Stimulated activated CD8-positive, alpha-beta memory T cell treated with anti-CD3 and anti-CD28 coated beads, Interleukin-4, amount 100 ng/mL, for 1 hour (primary cell): ENCODE measurements at places on chromosomes 2 and 18.
A peak's percentile ranks its signal among the peaks of the same experiment; 100 is the strongest.

- DNase-seq: no peak
These were observed 35.5 kb downstream of the RTP5 start for GRCh38 chr2:241904791-241905710.

DNA sequence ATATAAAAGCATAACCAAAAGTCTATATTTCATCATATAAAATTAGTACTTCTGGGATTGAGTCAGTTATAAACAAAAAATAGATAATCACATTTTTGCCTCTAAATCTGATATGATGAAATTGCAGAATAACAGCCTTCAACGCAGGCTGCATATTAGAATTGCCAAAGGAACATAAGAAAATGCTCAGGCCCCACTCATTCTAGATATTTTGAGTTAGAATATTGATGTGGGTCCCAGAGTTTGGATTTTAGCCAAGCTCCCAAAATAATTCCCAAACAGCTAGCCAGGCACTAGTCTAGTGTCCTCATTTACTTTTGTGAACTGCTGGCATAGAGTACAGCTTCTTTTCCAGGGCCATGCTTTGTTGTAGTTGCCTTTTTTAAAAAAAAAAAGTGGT is 63.5 kb downstream of the ZDBF2 start:
- DNase-seq: no peak

DNA sequence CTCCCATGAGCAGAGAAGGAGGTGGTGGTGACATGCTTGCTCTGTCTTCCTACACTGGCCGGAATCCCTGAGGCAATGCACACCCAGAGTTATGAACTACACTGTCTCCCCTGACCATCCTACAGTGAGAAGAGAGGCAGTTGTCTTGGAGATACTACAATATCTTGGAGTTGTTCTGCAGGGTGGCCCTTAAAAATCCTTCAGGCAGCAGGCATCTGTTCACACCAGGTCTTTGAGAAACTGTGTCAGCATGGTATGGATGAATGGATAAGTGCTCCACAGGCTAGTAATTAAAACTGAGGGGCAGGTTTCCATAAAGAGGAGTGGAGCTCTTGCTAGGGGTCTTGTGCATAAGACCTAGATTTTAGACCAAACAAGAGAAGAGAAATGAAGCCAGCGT is 223.7 kb upstream of the COPS8 start:
- DNase-seq: no peak

- no peak for DNase-seq
These were observed 56.9 kb downstream of the WDR75 start for GRCh38 chr2:189498205-189498604.

DNA sequence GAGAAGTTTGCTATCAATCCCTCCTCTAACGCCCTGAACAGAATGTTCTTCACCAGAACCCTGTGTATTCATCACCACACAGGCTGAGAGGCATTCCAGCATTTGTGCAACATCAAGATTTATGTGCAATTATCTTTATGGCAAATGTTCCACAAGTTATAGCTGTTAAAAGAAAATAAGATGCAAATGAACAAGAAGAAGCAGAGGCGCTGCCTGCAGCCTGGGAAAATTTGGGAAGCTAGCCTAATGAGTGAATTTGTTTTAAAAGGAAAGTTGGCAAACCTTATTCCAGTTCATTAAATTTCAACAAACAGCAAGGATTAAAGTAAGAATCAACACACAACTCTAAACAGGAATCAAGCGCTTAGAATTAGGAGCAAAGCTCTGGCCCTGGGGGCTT is 5.3 kb downstream of the TPO start:
- no peak for DNase-seq

DNA sequence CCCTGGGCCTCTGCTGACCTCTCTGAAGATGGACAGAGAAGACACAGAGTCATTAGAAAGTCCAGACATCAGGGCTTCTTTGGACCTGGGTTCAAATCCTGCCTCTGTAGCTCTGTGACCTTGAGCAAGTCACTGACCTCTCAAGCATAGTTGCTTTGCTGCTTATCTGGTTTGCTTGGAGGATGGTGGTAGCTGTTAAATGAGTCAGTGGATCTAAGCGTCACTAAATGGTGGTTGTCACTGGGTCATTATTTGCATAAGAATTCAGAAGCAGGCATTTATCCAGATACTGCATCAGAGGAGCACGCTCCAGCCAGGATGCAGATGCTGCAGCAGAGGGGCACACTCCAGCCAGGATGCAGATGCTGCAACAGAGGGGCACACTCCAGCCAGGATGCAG is 229.2 kb downstream of the GLI2 start:
- DNase-seq: no peak

GRCh38 chr2:129378186-129378585 is 601.3 kb upstream of the RAB6C start:
- DNase-seq: no peak

DNA sequence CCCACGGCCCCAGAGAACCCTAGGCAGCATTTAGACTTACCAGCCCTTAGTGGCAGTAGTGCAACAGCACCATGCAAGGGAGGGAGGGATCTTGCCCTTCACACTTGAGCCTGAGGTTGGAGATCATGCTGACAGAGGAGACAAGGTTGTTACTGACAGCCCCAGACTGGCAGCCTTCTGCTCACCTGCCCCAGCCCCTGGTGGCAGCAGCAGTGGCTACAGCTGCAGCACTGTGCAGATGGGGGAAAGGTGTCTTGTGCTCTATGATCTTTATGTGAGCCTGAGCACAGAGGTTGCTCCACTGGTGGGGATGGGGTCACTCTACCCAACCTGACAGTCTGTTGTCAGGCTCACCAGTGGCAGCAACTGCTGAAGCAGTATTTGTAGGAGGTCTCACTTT is 501.2 kb upstream of the LRRTM4 start:
- no peak for DNase-seq

GRCh38 chr2:72135921-72136320 is 11.7 kb downstream of the CYP26B1 start:
- no peak for DNase-seq

DNA sequence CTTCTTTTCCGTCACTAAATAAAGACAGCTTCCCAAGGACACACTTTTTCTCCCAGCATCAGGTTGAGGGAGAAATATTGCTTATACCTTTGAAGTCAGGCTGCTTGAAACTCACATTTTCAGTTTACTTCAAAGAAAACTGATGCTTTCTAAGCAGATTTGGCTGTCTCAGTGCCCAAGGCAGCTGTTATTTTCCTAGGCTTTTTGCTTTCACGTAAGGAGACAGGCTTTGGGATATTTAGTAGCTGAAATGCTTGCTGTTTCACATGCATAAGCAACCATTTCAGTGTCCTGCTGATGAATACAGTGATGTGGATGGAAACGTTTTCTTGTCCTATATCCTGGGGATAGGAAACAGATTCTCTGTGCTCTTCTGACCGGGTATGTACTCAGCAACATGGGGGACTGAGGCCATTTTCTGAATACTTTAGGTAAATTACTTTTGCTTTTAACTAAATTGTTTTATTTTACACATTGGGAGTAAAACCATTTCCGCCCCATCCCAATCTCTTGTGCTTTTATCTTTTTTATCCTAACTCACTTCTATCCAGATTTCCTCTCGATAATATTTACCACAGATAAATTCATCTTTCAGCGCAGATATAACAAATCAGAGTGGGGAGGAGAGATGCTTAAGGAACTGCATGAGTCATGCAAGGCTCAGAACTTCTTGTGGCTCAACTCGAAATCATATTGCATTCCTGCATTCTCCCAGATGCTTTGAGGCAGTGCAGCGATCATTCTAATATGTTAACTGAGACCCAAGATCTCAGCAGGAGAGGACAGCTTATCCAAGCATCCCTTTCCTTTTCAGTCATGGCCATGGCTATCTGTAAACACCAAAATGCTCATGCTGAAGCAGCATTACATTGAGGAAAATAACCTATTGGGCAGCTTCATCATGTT is 22.2 kb downstream of the GALR1 start:
- no peak for DNase-seq

DNA sequence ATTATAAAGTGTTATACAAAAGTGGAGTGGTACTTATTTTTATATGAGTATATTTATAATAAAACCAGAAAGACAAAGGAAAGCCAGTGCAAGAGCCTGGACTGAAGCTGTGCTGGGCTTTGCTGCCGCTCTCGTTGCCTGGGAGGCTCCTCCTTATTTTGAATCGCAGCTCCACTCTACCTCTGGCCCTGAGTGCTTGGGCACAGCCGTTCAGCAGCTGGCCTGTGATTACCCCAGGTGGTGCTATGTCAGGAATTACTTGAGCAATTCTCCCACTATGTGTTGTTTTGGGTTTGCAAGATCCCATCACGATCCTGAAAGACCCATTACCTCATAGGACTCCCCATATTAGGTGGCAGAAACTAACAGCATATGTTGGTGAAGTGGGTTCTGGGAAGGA is 53.0 kb upstream of the LCLAT1 start:
- no peak for DNase-seq

- DNase-seq: no peak
These were observed 41.5 kb downstream of the TGFA start for GRCh38 chr2:70511971-70512729.

DNA sequence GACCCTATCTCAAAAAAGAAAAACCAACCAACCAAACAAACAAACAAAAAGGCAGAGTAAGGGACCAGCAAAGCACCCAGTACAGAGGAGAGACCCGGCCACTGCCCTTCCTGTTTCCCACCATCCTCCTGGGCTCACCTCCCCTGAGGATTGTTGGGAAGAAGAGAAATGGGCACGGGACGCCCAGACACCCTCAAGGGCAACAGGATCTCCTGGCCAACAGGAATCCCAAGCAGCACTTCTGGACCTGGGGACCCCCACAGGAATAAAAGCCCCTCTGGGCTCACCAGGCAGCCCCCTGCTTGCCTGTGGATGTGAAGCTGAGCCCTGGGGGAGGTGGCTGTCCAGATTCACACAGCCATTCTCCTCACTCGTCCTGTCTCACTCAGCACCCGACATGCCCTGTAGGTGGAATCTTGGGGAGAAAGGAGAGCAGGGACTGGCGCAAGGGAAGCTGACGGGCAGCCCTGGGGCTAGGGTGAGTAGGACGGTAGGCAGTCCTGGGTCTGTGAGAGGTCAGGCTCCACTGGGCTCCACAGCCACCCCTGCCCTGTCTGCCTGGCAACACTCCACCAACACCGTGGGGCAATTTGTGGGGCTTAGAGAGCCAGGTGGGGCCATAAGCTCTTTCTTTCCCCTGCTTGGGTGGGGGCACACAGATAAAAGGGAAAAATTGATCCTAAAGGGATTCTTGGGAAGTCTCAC is 18.0 kb downstream of the KLF11 start:
- no peak for DNase-seq

DNA sequence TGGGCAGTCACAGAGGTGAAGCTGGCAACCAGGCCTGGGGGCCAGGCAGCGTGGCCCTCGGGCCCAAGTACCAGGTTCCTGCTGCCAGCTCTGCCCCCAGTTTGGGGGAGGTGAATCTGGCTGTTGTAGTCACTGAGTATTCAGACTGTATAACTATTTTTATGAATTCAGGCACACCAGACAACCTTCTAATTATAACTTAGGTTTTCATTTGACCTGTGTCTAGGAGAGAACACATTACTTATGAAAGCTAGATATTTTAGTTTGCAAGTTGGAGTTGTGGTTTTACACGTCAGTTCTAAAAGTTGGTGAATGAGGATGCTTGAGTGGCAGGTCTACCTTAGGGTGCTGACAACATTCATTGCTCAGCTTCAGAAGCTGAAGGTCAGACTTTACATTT is 71.7 kb downstream of the LIMS1 start:
- no peak for DNase-seq

GRCh38 chr2:195343540-195343939 is 313.5 kb upstream of the SLC39A10 start:
- DNase-seq: no peak

DNA sequence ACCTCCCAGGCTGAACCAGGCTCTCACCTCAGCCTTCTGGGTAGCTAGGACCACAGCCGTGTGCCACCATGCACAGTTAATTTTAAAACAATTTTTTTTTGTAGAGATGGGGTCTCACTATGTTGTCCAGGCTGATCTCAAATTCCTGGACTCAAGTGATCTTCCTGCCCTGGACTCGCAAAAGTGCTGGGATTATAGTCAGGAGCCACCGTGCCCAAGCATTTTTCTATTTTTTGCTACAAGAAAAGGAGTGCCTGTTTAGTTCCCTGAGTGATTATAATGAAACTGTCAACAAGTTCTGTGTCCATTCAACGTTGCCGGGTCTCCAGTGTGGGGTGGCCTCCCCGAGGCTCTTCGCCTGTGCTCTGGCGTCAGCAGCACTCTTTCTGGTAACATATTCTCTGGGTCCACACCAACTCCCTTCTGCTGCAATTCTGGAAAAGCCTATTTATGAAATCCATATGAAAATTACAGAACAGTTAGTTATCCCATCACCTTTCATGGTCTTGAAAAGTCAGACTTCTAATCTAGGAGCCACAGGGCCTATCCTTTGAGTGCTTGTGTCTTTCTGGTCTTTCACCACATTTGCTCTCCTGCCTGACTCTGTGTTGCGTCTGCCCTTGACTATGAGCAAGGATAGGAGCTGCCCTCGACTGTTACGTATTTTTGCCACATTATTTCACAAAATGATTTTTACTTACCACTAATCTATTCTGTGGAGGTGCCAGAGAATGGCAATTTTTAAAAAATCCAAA is 172.7 kb downstream of the SOCS6 start:
- no peak for DNase-seq

- DNase-seq: no peak
These were observed 102.2 kb upstream of the CYP1B1 start for GRCh38 chr2:38178119-38178518.

DNA sequence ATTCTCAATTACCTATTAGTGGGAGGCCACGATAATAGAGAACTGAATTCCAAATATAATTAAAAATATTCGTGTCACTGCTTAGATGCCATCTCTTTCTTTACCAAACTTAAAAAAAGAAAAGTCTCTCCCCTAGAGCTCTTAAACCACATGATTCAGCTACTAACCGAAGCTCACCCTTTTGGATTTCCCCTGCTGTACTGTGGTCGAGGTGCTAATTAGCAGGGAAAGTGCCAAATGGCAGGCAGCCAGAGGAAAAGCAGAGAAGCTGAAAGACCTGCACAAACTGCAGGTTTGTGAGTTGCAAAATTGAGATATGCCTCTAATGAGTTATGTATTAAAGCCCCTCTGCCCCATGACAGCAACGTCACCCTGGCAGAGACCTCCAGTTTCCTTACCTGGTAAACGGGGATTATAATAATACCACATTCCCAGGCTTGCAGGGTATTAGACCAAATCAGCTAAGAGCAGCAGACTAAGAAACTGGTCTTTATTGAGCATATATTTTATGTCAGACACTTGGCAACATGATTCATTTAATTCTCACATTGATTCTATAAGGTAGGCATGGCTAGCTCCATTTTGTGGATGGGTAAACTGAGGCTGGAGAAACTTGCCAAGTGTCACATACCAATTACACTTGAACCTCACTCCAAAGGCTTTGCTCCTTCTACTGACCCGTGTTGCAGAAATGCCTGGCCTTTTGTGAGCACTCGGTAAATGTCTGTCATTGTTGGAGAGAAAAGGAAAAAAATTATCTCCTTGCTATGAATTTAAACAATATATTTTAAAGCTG is 259.7 kb downstream of the LPIN1 start:
- peak; percentile 48 for DNase-seq
